Stimulated activated CD4-positive, alpha-beta T cell treated with anti-CD3 and anti-CD28 coated beads, Interleukin-2, amount 100 ng/mL, for 48 hours (primary cell): ENCODE measurements at places on chromosomes 16 and 17.

DNA sequence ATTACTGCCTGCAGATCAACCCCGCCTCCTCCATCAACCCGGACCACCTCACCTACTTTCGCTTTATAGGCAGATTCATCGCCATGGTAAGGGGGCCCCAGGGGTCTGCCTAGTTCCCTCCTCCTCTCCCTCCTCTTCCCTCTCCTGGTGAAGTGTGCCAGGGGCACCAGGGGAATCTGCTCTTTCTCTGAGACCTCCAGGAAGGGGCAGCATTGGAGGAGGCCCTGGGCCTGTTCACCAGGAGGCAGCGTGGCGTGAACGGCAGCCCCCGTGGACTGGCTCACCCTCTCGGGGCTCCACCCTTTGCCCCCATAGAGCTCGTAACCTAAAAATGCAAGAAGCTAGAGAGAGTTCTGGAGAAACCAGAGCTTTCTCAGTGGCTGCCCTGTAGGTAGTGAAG is 17.1 kb upstream of the CLEC18A start:
- DNase-seq: no peak

- no peak for DNase-seq
Observed at GRCh38 chr16:82738699-82739098, 111.9 kb downstream of the CDH13 start.

DNA sequence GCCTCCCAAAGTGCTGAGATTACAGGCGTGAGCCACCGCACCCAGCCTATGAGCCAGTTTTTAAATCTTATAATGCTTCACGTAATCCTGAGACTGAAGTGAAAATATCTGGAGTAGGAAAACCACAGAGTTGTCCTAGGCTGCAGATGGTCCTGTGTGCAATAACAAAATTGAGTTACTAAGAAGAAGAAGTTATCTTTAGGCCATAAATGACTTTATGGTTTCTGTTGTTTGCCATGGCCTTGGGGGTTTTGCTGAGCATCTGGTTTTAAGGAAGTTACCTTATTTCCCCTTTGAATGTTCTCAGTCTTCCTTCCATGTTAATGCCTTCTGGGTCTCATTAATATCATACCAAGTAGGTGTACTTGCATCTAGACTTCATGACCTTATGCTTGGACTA is 16.5 kb downstream of the NMT1 start:
- DNase-seq: no peak

DNA sequence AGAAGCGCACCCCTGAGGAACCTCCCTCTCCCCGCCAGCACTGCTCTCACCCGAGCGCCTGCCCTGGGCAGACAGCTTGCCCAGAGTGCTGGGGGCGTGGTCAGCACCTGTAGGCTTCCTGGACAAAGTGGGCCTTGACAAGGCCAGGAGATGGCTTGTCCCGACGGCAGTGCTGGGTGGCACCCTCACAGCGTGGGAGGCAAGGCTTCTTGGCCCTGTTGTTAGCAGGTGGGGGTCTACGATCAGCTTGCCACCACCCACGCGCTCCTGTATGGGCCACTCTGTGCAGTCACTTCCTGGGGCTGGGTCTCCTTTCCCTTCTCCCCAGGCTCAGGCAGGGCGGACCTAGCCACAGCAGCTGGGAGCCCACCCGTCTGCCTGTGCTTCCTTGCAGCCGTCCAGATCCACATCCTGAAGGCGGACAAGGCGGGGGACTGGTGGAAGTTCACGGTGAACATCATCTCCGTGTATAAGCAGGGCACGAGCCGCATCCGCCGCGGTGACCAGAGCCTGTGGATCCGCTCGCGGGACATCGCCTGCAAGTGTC is 218.0 kb downstream of the NTN1 start:
- no peak for DNase-seq

DNA sequence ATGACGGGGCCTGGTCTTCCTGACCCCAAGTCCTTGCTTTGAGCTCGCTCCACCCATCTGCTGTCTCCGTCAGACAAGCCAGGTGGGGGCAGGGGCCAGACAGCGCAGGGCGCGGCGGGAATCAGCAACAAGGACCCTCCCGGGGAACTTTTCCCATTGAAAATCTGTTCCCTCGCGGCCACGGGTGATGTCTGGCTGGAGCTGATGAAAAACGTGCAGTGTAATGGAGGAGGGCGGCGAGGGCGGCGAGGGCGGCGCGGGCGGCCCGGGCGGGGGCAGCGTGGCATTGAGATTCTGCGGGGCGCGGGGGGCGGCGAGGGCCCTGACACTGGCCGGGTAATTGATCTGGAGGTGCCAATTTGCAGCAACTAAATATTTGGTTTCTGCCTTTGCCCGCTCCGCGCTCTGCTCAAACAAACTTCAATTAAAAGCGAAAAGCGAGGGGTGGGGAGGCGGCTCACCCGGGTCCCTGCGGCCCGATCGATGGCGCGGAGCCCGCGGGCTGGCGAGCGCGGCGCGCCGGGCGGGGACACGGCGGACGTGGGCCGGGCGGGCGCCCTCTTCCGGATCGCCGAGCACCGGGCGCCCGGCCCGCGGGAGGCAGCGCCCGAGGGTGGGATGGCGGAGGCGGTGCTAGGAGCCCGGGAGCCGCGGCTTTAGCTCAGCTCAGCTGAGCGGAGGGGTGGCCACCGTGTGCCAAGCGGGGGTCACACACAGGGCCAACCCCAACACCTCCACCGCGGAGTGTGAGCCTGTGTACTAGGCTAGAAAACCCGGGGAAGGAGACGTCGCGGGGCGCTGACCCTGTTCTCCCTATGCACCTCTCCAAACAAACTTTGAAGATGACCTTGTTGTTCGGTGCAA is 32.4 kb downstream of the DCAKD start:
- peak; percentile 45 for DNase-seq

- DNase-seq: no peak
Observed at GRCh38 chr16:64470916-64471315, 650.9 kb downstream of the CDH11 start.

- peak; percentile 63 for DNase-seq
Observed at GRCh38 chr17:43878260-43879175, 28.8 kb downstream of the MPP2 start.

DNA sequence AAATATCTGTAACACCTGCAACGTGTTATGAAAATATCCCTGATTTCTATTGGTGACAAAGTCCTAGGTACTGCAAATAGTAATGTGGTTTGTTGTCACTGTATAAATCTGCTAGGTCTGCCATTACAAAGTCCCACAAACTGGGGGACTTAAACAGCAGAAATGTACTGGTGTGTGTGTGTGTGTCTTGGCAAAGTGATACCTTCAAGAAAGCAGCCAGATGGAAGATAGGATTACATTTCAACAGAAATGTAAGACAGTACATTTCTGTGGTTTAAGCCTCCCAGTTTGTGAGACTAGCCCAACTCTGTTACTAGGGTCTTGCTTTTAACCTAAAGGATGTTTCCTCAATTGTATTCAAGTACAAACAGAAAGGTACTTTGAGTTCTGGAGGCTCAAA is 531.7 kb downstream of the NPIPA7 start:
- DNase-seq: no peak

DNA sequence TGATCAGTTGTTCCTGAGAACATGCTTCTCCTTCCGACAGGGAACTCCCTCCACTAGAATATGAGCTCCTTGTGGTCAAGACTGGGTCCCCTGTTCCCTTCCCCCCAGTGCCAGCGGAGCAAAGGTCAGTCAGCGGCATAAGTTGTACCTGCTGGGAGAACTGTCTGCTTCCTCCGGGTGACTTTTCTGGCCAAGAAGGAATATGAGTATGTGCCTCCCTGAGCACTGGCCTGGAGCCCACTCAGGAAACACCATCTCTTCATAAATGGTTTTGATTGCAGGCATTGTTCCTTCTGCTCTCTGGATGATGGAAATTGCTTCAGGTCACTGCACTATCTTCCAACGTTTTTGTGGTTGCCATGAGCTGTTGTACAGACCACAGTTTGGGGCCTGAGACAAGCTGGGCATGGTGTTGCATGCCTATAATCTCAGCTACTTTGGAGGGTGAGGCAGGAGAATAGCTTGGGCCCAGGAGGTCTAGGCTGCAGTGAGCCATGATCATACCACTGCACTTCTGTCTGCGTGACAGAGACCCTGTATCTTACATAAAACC is 2.9 kb upstream of the P4HB start:
- DNase-seq: no peak

- DNase-seq: no peak
Observed at GRCh38 chr17:34579017-34579946, at the start of gene TMEM132E. Gene TMEM132E (plus strand): TSS chr17:34579582. CDS start chr17:34581077, 1,495 bp downstream.

DNA sequence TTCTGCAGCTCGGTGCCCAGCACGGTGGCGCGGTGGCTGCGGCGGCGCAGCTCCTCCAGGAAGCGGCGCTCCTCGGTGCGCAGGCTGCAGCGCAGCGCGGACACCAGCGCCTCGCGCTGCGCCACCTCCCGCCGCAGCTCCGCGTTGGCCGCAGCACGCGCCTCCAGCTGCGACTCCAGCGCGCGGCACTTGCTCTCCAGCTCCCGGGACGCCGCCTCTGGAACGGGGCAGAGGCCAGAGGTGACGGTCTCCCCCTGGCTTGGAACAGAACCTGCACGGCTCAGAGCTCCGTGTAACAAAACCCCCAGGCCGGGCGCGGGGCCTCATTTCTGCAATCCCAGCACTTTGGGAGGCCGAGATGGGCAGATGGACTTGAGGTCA is 13.2 kb upstream of the CLUH start:
- peak; percentile 38 for DNase-seq

DNA sequence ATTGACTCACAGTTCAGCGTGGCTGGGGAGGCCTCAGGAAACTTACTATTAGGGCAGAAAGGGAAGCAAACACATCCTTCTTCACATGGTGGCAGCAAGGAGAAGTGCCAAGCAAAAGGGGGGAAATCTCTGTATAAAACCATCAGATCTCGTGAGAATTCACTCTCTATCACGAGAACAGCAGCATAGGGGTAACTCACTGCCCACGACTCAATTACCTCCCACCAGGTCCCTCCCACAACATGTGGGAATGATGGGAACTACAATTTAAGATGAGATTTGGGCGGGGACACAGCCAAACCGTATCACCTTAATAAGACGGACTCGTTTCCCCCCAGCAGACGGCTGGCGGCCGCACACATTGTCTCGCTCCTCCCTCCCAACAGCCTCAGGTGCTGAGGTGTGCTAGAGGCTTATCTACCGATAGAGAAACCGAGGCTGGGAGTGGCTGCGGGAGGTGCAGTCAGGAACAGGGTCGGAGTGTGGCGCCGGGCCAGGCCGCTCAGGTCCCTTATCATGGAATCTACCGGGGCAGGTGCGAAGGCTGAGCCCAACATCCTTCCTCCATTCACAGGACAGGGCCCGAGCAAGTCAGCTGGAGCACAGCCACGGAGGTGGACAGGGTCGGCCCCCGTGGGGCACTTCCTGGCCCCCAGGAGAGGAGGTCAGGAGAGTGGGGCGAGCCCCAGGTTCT is 4.9 kb upstream of the ZG16B start:
- no peak for DNase-seq

GRCh38 chr17:62974788-62975187 is 8.8 kb downstream of the TANC2 start:
- no peak for DNase-seq

- DNase-seq: no peak
Observed at GRCh38 chr16:26667307-26667706, 399.4 kb upstream of the C16orf82 start.

DNA sequence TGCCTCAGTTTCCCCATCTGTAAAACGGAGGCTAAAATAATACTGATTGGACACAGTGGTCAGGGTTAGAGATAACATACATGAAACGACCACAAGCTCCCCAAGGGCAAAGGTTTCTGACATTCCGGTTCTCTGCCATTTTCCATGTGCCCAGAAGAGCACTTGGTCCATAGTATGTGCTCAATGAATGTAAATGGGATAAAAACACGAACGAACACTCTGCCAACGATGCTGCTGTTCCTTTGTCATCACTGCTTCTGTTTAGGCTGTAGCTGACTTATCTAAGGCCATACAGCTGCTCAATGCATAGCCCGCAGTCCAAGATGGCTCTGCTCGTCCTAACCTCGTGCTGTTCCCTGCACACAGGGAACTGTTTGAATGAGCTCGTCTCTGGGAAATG is 102.0 kb downstream of the RMI2 start:
- DNase-seq: no peak

DNA sequence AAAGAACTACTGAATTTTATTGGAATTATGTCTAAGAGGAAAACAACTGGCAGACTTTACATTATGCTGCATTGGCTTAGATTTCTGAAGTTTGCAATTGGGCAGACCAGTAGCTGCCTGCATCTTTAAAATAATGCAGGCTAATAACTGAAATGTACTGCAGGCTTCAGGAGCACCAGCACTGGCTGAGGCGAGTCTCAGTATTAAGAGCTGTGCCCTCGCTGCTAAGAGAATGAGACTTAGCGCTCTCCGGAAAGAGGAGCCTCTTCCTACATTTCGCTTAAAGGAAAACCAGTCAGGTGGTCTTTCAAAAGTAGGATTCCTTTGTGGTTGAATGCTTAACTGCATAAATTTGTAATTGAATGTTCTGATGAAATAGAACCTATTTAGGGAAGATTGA is 885 bp downstream of the CNTNAP4 start:
- no peak for DNase-seq

GRCh38 chr16:87789437-87790291 is 23.9 kb upstream of the KLHDC4 start:
- DNase-seq: no peak

- DNase-seq: no peak
Observed at GRCh38 chr16:3612510-3613466, 1.4 kb upstream of the SLX4 start.

- DNase-seq: peak; percentile 51
Observed at GRCh38 chr16:12067714-12068401, 91.3 kb downstream of the SNX29 start.

DNA sequence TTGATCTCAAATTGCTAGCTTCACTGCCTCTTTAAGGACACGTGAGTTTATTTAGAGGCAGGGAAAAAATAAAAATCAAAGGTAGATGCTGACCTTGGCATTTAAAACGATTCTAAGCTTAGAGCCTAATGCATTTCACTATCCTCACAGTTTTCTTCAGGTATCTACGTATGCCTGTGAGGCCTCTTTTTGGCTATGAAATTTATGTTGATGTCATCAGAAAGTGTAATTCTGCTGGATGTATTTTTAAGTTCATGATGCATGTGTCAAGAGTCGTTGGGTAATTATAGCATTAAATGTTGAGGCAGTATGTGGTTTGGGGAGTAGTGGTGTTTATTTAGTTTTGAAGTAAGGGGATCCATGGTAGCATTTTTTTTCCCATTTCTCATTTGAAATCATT is 4.2 kb upstream of the KRTAP3-2 start:
- DNase-seq: no peak

DNA sequence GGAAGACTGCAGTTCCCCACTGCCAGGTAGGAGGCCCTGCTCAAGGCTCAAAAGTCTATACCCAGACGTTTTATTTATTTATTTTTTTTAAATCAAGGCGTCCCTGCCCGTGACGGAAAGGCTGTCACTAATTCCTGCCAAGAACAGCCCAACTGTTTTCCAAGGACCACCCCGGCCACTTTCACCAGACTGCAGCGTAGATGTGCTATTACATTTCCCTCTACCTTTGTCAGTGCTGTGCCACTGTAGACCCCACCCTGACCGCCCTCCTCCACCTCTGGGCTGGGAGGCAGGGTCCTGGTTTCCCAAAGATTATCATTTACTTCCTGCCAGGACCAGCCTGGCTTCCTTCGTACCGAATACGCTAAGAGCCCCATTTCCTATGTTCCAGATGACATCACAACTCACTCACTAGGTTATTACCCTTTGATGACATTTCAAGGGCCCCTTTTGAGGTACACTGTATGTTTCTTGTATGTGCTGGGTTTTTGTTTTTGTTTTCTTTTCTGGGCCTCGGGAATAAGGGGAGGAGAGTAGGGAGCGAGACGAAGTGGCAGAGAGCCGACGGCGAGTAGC is 6.3 kb upstream of the RNF227 start:
- no peak for DNase-seq

- no peak for DNase-seq
Observed at GRCh38 chr17:44230140-44230539, 10.7 kb upstream of the UBTF start.
